HTR-8/SVneo (cell line): ENCODE measurements at places on chromosomes 13 and 19.
A peak's percentile ranks its signal among the peaks of the same experiment; 100 is the strongest.

DNA sequence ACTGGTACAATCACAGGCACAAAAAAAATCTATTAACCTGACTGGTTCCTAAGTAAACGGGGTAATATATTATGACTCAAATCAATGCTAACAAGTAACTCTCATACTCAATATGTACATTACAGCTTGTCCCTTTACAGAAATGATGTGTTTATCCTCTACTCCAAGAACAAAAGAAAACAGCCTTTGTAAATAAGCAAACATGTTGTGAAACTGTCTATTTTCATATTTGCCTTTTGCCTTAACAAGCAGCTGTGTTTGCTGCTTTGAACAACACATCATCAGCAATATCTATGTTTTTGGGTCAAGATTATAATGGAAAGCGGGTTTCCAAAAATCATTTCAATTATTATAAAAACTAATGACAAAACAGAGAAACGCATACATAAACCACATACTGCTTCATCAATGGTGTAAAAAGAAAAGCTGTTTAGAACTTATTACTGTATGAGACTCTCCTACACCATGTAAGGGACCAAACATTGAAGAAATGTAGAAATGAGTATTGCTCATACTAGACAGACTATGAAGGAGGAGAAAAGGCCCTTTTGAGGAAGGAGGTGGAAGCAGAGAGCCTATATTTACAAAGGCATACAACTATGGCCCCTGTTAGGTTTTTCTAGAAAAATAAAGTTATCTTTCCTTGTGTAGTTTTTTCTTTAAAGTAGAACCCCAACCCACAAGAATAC, 14.8 kb downstream of the TBC1D4 start:
- no peak for DNase-seq

DNA sequence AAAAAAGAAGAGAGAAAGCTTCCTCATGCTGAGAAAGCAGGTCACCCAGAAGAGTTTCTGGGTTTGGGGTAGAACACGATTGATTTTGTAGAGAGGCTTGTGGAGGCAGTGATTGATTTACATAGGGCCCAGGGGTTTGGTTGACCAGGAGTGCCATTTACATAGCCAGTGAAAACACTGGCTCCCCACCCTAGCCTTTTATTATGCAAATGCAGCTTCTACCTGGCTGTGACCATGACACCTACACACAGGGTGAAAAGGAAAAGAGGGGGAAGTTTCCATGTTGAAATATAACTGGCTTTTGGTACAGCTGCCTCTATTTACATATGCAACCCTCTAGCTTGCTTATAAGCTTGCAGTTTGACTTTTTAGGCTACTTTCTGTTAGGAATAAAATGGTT, 62.0 kb downstream of the ZNF100 start:
- no peak for DNase-seq

- DNase-seq = no peak
Observed at GRCh38 chr13:61692691-61693090, 277.0 kb upstream of the PCDH20 start.

DNA sequence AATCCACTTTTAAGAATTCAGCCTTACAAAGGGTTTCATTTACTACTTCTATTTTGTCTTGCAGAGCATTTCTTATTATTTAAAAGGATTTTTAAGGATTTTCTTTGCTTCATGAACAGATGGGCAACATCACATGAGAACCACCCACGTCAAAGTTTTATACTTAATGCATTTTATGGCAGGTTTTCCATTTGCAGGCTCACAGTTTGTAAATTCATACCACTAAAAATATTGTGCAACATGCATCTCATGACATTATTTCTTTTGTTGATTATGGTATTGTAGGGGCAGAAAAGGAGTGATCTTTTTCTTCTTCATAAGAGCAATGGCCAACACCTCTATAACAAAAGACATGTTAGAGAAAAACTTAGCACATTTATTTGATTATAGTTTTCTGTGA, 554.0 kb upstream of the SPRY2 start:
- DNase-seq = no peak

GRCh38 chr19:29479941-29480340, 45.9 kb upstream of the VSTM2B start:
- no peak for DNase-seq

GRCh38 chr19:9151367-9151766, 11.2 kb downstream of the ZNF317 start:
- DNase-seq = no peak

DNA sequence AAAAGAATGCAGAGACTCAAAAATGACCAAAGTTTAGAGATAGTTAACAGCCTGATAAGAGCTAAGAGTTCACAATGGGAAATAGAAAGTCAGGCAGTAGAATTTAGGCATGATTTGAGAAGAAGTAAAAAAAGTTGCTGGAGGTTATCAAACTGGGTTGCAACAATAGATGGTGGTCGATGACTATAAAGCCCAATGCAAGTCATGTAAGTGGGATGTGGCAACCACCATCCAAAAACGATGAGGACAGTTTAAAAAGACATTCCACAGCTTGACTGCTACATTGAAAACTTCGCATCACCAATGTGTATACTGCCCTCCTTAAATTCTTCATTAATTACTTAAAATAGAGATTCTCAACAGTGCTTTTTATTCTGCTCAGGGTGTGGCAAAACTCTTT, 19.7 kb downstream of the ELF1 start:
- DNase-seq = no peak

- DNase-seq = no peak
Observed at GRCh38 chr13:36724141-36724540, 50.3 kb downstream of the SERTM1 start.

- peak; percentile 7 for DNase-seq
Observed at GRCh38 chr13:38763446-38764381, 76.8 kb downstream of the FREM2 start.
